Epithelial cell of proximal tubule (primary cell): ENCODE measurements at places on chromosomes 5 and 9.

DNA sequence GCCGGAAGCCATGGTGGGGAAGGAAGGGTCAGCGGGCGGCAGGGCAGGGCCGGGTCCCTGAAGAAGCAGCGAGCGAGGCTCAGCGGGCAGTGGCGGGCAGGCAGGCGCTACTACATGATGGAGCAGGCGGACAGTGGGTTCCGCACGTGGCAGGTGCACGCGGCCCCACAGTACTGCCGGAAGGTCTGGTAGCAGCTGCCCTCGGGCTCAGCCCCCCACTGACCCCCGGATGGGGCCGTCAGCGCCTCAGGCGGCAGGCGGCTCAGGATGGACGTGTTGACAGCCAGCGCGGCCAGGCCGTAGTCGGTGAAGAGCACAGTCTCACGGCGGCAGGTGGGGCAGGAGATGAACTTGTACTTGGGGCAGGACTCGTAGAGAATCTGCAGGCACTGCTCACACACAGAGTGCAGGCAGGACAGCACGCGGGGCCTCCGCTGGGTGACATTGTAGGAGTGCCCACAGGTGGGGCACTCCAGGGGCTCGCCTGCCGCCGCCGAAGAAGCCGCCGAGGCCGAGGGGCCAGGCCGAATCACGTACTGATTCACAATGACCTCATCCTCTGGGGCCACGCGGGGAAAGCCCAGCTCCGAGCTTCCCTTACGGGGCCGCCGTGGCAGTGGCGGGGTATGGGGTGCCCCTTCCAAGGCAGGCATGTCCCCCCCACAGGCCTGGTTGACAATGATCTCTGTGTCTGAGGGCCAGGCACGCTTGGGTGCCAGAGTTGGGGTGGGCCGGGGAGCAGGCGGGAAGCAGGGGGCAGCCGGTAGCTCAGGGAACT, 1.5 kb downstream of the RNF208 start:
- DNase-seq = no peak

DNA sequence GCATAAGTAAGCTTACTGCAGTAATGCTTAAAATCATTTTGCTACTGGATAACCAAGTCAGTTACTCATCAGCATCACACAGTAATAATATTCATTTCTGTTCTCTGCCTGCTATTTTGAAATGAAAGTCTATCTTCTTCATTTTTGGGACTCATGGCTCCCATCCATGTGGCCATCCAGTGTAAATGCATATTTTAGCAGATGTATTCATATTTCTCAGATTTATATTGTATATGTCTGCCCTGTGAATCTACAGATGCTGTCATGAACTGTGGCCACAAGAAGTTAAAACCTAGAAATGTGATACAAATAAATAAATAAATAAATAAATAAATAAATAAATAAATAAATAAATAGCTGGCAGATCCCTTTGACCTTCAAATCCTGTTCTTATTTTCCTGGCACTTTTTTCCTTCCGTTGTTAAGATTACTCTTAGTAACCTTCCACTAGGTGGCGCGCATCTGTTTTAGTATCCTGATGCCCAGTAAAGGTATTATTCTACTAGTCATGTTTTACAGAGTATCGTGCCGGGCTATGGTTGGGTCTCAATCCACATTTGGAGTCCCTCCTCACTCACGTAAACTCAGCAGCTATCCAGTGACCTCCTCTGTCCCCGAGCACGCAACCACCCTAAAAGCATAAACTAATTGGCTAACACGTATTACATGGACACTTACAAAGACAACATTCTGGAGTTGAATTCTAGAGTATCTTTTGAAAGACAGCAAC, 79.2 kb upstream of the IL7R start:
- DNase-seq = peak; percentile 48

GRCh38 chr5:169942181-169942580, 38.1 kb downstream of the INSYN2B start:
- no peak for DNase-seq

GRCh38 chr9:113781896-113782295, 94.2 kb upstream of the ZNF618 start:
- DNase-seq = no peak

GRCh38 chr9:68547417-68547816, 6.7 kb upstream of the TMEM252 start:
- no peak for DNase-seq

GRCh38 chr5:106877881-106878280, 792.9 kb downstream of the EFNA5 start:
- no peak for DNase-seq
